Astrocyte of the hippocampus (primary cell): ENCODE measurements at places on chromosomes 6 and 20.

- no peak for DNase-seq
Measured at GRCh38 chr6:110646419-110646698, 168.9 kb downstream of the CDK19 start.

DNA sequence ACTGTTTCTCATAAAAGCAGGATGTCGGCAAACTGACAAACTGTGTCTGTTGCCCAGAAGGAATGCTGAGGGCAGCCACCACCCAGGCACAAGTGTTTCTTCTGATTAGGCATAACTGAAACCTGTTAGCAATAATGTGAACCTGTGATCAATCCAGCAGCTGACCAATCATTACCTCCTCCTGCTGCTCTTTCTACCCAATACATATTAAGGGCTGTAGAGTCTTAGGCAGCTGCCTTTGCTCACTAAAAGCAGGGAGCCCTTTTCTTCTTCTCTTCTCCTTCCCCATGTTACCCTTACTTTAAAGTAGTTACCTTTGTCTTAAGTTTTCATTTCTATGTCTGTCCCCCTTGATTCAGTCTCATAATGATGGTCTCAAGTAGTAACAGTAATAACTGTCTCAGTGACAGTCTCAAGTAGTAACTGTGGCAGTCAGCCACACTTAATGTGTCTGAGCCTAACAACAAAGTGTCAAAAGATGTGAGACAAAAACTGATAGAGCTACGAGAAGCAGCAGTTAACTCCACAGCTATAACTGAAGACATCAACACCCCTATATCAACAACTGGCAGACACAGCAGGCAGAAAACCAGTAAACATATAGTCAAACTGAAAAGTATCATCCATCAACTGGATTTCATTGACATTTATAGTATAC lies 37.0 kb downstream of the RANBP9 start:
- no peak for DNase-seq

DNA sequence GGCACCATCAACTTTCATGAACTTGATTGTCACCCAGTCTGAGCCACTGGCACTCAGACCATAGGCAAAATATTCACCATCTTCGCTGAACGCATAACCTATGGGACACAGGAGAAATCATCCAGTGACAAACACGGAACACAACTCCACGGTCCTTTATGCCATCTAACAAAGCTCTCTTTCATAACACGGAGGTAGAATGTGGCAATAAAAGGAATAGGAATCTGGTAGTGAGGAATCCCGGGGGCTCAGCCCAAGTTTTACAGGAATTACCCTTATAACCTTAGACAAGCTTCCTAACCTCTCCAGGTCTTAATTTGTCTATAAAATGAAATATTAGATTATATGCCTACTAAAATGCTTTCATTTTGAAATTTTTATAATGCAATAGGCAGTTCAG lies 29.4 kb downstream of the PREP start:
- no peak for DNase-seq

DNA sequence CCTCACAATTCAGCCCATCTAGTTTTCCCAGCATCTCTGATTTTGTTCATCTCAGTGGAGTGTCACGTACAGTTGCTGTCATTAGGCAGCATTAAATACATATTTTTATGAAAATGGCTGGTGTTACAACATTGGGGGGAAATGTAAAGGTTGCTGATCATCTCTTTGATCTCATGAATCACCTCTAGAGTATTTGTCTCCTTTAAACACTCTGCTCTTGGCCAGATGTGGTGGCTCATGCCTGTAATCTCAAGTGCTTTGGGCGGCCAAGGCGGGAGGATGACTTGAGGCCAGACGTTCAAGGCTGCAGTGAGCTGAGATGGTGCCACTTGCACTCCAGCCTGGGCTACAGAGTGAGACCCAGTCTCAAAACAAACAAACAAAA lies 128.1 kb downstream of the IPCEF1 start:
- no peak for DNase-seq

- DNase-seq = no peak
Measured at GRCh38 chr20:19361790-19362189, 149.3 kb downstream of the SLC24A3 start.

DNA sequence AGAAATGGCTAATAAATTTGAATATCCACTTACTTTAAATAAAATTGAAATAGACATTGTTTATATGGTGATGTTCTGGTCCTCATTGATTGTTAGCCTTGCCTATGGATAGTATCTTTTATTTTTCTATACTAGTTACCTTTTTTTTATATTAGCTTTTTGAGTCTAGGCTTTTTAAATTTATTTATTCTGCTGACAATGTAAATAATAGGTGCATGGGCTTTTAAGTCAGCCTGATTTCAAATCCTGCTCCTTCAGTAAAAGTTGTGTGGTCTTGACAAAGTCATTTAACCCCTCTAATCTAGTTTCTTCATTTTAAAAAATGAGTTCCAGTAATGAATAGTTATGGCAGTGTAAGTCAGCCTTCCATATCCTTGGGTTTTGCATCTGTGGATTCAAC lies 38.6 kb downstream of the FAM162B start:
- DNase-seq = no peak

DNA sequence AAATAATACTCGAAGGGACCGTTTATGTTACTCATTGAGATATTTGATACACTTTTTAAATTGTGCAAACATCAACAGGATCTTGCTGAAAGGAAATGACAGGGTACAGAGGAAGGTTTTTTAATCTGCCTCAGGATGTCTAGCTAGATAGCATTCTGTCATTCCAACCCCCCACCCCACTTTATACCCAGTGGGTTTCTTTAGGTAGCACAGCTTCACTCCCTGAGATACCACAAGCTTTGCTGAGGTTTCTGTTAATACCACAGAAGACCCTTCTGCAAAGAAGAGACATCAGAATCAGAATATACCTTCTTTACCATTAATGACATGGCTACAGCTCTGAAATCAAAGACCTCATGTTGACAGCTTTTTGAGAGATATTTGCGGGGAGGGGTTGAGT lies 1.3 kb downstream of the PHACTR2 start:
- DNase-seq = no peak

DNA sequence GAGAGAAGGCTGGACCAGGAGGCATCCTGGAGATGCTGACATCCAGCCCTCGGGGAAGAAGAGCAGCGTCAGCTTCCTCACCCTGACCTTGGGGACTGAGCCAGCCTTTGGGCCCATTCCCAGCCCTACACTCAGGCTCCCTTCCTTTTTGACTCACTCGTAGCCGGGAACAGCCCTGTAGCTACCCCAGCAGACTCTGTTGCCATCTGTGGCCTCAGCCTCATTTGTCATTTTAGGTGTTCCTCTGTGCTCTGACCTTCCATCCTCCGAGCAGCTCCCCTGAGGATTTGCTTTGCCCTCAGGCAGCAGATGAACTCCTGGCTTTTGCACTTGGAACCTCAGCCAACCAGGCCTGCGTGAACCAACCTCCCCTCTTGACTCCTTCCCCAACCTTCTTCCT lies 67.5 kb downstream of the ELOVL2 start:
- no peak for DNase-seq

- DNase-seq = no peak
Measured at GRCh38 chr6:104170401-104170800, 689.3 kb downstream of the HACE1 start.

DNA sequence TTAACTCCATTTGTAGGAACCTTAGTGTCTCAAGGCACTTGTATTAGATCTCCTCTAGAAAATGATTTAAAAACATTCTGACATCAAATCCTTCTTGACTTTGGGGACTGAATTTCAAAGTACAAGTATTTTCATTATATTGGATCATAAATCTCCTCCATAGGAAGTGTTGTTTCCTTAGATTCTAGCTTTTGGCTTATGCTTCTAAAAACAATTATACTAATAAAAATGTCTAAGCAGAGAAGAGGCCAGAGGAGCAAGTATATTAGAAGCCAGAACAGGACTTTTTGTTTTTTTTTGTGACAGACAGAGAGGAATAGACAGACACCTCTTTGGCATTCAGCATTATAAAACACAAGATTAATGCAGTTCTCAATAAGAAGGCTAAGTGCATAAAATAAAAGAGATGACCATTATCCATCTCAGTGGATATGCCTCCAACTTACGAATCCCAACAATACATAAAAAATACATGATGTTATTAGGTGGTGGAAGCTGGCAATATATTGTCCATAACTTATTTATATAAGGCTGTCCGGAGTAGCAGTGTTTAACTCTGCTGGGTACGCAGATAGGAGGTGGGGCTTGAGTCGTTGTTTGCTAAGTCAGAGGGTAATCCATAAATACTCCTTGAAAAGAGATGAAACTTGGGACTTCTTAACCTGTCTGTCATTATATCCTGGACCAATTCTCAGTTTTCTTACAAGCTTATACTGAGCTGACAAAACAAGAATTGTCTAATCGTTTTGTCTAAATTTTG lies 31.9 kb upstream of the NOX3 start:
- DNase-seq = no peak

GRCh38 chr20:47019121-47019824 lies 124.6 kb downstream of the EYA2 start:
- DNase-seq = peak; percentile 22

GRCh38 chr6:43579171-43579570 lies 3.2 kb downstream of the POLH start:
- peak; percentile 52 for DNase-seq
